ENCODE measurements at places on chromosomes 1 and 21. TPM values are rescaled to one million over a fixed set of nuclear protein-coding genes. Genes with fewer than 3 reads are reported as not detected.
A peak's percentile ranks its signal among the peaks of the same experiment; 100 is the strongest.

FCRL1 gene
- 3.2 TPM for total RNA-seq

NTMT2 gene
- not detected for total RNA-seq

LCE1E gene
- not detected for total RNA-seq

DNA sequence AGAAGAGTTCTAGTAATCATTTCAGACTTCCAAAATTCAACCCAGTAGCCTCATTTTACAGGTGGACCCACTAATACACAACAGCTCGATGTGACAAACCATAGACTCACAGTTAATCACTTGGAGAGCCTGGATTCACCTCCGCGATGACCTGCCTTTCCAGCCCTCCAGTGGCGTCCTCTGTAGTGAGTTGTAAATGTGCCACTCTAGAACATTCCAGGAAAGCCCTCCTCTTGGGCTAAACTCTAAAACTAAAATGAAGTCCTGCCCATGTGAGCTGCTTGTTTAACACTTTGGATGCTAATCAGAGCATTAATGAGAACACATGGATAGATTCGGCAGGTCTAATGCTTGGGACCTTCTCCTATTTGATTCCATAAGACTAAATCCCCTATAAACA is 140.7 kb downstream of the DHRS3 start:
- no peak for DNase-seq

CLCA4 gene
- total RNA-seq: not detected

DNA sequence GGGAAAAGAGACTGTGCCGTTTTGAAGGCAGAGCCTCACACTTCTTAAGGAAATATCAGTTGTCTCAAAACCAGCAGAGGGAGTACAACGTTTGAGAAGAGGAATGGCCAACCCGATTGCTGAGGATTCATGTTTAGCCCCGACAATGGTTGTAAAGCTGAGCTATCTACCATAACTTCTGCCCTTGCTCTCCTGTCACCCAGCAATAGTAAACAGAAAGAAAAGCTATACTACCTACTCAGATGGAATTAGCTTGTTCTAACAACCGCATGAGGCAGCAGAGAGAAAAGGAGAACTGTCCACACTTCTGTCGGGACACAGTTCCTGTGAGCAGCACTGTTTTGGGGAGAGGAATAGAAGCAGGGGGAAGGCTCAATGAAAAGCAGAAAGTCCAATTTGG is 91.2 kb downstream of the SLC45A1 start:
- DNase-seq: no peak

AMY2A gene
- total RNA-seq: not detected

- DNase-seq: no peak
Measured at GRCh38 chr21:30426731-30427130, 1.0 kb upstream of the KRTAP13-3 start.

ELF3 gene
- 148 TPM for total RNA-seq

KCNT2 gene
- 4.6 TPM for total RNA-seq

ZBED6 gene
- total RNA-seq: 22.3 TPM

GRCh38 chr1:203268901-203269653 is 36.2 kb upstream of the BTG2 start:
- no peak for DNase-seq

GRCh38 chr1:113207019-113207418 is 134.0 kb downstream of the LRIG2 start:
- no peak for DNase-seq

DNA sequence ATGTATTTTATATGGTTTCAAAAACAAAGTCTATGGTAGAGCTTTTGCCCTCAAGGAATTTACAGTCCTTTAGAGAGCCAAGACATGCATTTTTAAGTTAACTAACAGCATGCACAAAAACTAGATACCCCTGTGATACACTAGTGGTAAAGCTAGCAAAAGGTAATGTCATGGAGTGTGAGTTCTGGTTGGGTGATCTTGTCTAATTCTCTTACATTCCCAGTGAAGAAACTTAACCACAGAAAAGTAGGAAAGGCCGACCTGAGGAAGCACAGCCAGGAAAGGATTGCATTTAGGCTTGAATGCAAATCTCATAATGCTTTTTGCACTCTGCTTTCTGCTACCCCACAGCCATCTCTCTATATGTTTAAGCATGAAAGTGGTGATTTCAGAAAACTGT is 202.2 kb downstream of the ROR1 start:
- DNase-seq: no peak

PCP4 gene
- 3.1 TPM for total RNA-seq

DNA sequence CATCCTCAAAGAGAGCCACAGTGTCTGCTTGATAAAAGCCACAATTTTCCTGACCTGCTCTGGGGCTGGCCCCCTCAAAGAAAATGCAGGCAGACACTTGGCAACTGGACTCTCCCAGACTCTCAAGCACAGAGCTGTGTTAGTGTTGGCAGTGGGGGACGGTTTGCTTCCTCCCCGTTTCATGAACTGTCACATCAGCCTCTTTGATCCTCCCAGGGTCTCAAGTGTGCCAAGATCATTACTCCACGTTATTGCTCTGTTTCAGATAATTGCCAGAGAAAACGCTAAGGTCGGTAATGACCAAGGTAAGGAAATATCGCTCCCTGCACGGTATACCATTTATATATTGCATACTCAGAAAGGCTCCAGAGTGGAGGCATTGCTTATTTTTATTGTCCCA is 138.8 kb downstream of the NTMT2 start:
- no peak for DNase-seq

GRCh38 chr1:245086389-245086969 is 68.3 kb upstream of the KIF26B start:
- no peak for DNase-seq

DNA sequence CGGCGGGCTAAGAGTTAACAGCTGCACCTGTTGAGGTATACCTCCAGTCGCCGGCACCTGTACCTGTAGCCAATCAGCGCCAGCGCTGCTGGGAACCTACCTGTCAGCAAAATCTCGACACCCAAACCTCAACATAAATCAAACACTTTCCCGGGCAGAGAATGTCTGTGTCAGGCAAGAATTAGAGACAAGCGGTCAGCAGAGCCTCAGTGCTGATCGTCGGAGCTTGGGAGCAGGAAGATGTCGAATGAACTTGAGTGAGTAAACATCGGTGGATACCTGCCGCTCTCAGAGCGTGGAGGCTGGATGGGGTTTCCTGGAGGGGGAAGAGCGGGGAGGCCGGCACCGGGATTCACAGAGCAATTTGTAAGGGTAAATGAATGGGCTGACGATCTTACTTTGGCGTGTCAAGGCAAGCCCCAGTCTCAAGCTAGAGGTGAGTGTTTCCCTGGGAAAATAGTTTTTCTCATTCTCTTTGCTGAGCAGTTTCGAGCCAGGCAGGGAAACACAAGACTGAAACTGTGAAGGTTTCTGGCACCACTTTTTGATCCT is at the start of gene GRHL3:
TSS of gene GRHL3 (plus strand) at position 46 of the 552 bp plus-strand sequence. CDS start at position 241, 195 bp downstream.
- DNase-seq: peak; percentile 53

ACTL8 gene
- total RNA-seq: not detected

DNA sequence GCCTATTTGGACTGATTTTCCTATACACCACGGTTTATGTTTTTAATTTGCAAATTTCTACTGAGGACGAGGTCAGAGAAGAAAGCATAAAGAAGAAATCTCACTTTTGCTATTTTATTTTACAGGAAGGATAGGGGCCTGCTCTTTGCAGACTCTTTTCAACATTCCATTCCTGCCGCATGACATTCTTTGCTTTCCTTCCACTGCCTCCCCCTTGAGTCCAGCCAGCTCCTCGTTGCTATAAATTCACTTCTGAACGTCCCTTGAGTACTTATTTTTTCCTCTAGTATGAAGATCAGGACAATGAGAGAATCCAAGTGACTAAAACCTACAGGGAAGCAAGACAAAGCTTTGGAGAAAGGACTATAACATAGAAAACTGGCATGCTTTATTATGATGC is 53.4 kb upstream of the PTGFR start:
- DNase-seq: no peak

RGSL1 gene
- total RNA-seq: not detected

NKAIN1 gene
- total RNA-seq: 0.13 TPM

- no peak for DNase-seq
Measured at GRCh38 chr1:20558191-20558590, 5.8 kb downstream of the FAM43B start.

DNA sequence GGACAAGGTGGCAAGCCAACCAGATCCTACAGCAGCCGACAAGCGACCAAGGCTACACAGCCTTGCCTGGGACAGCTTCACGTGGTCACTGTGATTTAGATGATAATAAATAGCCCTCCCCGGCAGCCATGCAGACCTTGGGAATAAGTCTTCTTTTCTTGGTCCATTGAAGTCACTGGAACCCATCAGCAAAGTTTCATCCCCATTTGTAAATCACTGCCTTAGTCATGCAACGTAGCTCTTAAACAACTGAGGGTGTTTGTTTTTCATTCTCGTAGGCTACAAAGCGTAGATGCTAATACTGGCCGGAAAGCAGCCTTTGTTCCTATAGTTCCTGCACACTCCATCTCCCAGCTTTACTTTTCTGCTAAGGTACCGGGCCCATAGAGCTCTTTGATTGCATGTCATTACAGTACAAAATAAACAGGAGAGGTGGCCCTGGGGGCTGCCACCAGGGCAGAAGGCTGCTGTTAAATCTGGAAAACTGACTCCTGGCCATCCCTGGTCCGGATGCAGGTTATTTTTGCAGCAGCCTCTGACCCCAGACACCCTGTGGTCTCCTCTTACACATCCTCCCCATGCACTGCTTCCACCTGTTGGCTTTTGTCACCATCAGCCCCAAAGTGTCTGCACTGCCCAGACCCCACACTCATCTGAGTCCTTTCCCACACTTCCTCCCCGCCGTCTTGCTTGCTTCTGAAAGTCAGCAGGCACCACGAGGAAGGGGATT is 105.5 kb downstream of the TOMM20 start:
- no peak for DNase-seq

GPR37L1 gene
- total RNA-seq: under 0.01 TPM

S100A14 gene
- 142 TPM for total RNA-seq

- no peak for DNase-seq
Measured at GRCh38 chr1:239819096-239819495, 272.6 kb upstream of the FMN2 start.

DNA sequence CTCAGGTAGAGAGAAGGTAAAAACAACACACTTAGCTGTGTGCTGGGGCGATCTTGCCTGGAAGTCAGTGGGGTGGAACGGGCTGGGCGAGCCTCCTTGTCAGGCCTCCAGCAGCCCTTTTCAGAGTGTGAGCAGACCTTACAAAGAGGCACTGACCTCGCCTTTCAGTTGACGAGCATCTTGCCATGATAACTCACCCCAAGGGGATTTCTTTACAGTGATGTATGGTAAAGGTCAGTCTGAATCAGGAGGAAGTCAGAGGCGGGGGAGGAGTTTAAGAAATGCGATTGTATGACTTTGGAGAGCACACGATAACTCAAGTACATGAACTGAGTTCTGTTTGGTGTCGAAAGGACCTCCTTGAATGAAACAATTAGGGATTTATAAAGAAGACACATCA is 326.5 kb upstream of the PROX1 start:
- no peak for DNase-seq

BCL2L15 gene
- total RNA-seq: 3.6 TPM

CTNNBIP1 gene
- total RNA-seq: 85.5 TPM

GRCh38 chr1:65243491-65243890 is 65.9 kb upstream of the DNAJC6 start:
- DNase-seq: no peak

CD164L2 gene
- 6.4 TPM for total RNA-seq

GRCh38 chr21:29055080-29055479 is 18.4 kb downstream of the CCT8 start:
- DNase-seq: no peak

GRCh38 chr1:64828829-64829228 is 84.0 kb downstream of the RAVER2 start:
- no peak for DNase-seq

- no peak for DNase-seq
Measured at GRCh38 chr1:228953207-228953606, 217.9 kb downstream of the RHOU start.

- DNase-seq: peak; percentile 56
Measured at GRCh38 chr1:202159534-202160371, 649 bp downstream of the PTPN7 start.

- no peak for DNase-seq
Measured at GRCh38 chr1:86860020-86860419, 53.9 kb downstream of the SELENOF start.

DNA sequence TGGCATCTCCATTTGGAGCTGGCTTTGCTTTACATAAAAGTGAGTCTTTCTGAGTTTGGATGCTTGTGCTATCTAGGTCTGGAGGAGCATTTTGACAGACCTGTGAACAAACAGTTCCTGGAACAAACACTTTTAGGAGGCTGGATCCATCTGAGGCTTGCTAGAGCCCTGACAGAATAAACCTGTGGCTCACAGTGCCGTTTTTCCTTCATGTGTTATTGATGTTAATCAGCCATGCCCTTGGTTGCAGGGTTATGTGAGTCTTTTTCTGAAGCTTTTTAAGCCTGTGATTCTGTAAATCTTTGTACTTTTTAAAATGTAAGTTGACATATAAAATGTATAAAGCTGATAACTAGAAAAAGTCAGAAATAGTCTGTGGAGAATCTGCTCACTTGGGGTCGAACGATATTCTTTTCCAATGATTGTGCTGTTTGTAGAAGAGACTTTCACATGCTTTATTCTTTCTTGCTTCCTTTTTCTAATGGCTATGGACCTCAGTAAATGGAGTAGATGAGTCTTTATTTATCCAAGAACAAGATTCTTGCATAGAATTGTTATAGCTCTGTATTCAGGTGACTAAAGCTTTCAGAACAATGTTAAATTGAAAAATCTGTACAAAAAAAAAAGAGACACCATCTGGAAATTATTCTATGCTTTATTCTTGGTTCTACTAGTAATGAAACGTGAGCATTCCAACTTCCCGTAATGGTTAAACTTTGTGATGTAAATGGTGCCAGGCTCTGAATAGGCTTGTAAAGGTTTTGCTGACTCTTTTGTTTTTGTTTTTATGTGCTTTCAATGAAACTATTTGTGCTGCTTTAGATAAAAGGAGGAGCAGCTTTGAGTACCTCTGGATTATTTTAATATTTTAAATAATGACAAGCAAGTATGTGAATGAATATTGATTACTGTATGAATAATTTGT is 53.7 kb downstream of the CACHD1 start:
- no peak for DNase-seq

- DNase-seq: no peak
Measured at GRCh38 chr1:210944252-210944651, 189.7 kb downstream of the KCNH1 start.

DNA sequence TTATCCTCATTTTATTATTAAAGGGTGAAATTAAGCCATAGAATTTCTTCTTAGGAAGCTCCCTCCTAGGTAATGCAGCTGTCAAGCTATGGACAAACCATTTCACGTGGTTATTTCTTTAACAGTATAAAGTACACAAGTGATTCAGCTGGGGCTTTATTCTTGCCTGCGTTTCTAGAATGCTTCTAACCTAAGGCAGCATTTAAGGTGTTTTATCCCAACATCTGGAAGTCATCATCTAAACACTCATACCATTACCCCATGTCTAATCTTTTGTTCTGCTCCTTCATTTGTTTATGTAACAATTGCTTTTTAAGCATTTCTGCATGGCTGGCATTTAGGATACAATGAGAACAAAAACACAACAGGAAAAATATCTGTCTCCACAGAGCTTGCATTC is 829.2 kb upstream of the ADAMTS5 start:
- DNase-seq: no peak

TMEM81 gene
- total RNA-seq: 2.7 TPM

- DNase-seq: no peak
Measured at GRCh38 chr1:226545836-226546596, 2.5 kb upstream of the STUM start.

GRCh38 chr1:164591858-164592257 is 32.9 kb downstream of the PBX1 start:
- no peak for DNase-seq

Measured in upper lobe of left lung (tissue), 6 donors.